ENCODE measurements at places on chromosomes 11 and 22.

GRCh38 chr22:43554259-43554636, 142.4 kb downstream of the MPPED1 start:
- no peak for DNase-seq

- DNase-seq = no peak
These were observed 935 bp downstream of the LAMTOR1 start for GRCh38 chr11:72102162-72102561.

- peak; percentile 97 for DNase-seq
These were observed 22.1 kb upstream of the SYT7 start for GRCh38 chr11:61602775-61603569.

- no peak for DNase-seq
These were observed 197.1 kb downstream of the ETS1 start for GRCh38 chr11:128390246-128390645.

DNA sequence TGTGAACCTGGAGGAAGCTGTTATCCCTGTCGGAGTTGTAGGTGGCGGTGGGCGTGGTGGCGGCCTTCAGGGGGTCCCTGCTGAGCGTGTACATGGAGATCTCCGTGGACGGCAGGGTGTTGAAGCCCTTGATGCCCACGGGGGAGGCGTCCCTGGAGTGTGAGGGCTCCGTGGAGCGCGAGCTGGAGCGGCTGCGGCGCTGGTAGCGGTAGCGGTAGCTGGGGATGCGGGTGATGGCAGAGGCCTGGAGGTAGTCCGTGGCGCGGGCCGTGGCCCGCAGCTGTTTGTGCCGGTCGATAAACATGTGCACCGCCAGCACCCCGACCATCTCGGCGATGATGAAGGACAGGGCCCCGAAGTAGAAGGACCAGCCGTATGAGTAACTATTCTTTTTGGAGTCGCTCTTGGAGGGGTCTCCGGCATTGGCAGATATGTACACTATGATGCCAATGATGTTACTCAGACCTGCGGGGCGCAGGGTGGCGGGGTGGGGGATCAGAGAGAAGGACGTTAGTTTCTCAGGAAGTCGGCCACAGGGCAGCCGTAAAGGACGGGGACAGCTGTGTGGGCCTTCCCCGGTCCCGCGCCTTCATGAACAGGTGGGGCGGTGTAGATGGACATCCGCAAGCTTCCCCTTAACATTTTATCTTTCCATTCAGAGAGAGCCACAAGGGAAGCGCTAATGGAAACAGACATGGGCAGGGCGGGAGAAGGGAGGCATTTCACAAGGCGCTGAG, 35.6 kb upstream of the EIF3D start:
- no peak for DNase-seq

DNA sequence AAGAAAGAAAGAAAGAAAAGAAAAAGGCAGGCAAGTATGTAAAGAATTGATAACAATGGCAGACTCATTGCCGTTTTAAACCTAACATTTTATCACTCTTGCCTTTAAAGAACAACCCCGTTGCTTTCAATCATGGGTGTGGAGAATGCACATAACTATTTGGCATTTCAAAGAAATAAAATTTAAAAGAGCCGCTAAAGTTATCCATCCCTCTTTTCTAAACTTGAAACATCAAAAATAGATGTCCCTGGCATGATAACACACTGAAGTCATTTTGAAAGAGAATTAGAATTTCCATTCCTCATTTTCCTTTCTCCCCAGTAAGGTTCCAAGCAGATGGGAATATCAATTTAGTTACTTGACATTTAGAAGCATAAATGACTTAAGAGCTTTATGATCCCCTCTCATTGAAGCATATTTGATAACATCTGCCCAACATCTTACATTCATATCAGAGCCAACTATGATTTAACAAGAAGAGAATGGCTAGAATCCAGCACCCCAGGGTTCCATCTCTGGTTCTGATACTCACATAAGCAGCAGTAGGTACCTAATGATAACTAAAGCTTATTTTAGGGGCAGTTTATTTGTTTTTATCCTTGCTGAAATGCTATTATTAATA, 529.6 kb upstream of the LRRC4C start:
- DNase-seq = no peak

DNA sequence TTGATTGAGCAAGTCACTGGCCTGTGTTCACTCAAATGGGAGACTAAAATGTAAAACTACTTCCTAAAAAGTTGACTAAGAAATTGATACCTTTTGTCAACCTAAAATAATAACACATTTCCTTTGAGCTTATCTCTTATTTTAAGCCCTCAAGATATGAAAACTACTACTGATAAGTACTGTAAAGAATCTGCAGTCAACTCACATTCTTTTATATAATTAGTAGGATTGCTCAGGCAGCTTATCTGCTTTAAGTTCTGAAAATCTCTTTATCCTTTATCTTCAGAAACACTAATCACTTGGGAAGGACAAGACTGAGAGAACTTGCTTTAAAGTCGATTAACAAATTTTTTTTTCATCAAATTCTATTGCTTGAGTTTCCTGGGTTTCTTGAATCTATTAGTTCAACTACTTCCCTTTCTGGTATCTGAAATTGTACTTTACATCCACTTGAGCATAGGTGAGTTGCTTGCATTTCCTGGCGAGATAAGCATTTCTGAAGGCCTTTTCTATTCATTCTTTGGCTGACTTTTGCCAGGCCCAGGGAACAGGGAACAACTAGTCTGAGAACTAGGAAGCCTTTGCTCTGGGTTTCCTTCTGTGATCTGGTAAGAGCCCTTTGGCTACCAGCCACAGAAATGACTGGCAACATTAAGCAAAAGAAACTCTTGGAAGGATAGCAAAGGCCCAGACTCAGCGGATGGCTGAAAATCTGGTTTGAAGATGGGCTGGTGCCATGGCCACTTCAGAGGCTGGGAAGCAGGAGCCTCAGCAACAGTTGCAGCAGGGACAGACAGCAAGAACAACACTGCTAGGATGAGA, 19.3 kb upstream of the CSRP3 start:
- peak; percentile 13 for DNase-seq

DNA sequence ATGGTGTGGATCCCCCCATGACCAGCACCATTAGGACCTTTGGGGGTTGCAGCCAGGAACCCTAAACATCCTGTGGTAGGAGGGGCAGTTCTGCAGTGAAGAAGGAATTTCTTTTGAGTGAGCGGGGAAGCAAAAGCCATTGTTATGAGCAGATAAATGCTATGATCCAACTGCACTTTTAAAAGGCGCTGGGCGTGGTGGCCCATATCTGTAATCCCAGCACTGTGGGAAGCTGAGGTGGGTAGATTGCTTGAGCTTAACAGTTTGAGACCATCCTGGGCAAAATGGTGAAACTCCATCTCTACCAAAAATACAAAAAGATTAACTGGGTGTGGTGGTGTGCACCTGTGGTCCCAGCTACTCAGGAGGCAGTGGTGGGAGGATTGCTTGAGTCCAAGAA, 5.9 kb upstream of the TOMM22 start:
- DNase-seq = no peak

DNA sequence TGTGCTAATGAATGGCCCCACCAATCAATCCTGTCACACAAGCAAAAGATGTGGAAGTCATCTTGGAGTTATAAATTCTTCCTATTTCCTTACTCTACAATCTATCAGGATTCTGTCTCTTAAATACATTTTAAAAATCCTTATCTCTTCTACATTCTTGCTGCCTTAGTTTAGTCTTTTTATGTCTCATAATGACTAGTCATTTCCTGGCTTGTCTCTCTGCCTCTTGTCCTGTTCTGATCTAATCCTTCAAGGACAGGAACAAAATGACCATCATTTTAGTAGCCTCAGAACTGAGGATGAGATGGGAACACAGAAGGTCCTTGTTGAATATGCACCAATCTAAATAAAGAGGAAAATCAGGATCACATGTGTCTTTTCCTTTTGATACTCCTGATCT, 56.6 kb upstream of the LIN7C start:
- peak; percentile 23 for DNase-seq

DNA sequence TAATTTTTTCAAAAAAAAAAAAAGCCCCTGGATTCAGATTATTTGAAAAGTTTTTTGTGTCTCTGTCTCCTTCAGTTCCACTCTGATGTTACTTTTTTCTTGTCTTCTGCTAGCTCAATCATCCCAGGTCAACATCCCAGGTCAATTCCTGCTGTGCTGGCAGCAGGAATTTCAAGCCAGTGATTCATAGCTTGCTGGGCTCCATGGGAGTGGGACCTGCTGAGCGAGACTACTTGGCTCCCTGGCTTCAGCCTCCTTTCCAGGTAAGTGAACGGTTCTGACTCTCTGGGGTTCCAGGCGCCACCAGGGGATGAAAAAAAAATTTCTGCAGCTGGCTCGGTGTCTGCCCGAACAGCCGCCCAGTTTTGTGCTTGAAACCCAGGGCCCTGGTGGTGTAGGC, 31.4 kb downstream of the PLAAT5 start:
- DNase-seq = no peak

DNA sequence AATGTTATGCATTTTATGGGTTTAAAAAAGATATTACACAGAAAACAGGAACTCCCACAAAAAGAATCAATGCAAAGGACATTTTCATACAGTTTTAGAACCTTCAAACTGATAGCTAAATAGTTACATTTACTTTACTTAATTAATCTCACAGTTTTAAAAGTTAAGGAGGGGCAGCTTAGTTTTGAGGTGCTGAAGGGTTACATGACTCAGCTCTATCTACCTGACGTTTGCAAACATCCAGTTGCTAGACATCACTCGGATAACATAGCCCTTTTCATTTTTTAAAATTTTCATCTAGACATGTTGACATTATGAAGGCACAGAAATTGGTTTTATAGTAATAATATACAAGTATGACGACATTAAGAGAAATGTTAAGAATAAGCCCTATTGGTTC, 53.7 kb upstream of the HSD17B12 start:
- no peak for DNase-seq

DNA sequence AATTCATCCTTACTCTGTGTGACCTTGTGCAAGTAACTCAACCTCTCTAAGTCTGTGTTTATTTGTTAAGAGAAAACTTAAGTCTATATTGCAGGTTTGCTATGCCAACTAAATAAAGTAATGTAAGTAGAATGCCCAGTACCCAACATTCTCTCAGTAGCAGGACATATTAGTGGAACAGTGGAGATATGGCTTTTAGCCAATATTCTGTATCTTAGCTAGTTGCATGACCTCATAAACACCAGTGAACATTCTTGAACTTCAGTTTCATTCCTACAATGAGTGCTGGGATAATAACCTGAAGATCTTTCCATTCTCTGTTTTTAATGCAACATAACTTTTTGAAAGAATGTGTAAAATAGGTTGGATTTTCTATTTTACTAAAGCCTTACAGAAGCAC, 77.0 kb downstream of the RAB38 start:
- DNase-seq = no peak

- no peak for DNase-seq
These were observed 58.7 kb upstream of the PRODH start for GRCh38 chr22:18994701-18995326.

- DNase-seq = peak; percentile 48
These were observed at the start of gene DLG2 for GRCh38 chr11:85627332-85627997. TSS of gene DLG2 (minus strand) at chr11:85627344.

DNA sequence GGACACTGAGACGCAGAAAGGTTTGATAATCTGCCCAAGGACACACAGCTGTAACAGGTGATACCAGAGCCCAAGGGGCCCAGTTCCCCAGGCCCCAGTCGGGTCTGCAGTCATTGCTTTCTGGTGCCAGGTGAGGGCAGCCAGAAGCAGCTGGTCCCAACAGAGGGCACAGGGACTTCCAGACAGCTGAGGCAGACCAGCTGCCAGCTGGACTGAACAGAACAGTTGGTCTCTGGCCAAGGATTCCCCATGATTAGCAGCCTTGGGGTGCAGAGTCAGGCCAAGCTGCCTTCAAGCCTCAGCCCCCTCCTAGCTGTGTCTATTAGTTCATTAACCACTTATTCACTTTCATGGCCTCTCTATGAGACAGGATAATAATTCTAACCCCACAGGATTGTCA, 105.6 kb downstream of the RRAS2 start:
- no peak for DNase-seq

DNA sequence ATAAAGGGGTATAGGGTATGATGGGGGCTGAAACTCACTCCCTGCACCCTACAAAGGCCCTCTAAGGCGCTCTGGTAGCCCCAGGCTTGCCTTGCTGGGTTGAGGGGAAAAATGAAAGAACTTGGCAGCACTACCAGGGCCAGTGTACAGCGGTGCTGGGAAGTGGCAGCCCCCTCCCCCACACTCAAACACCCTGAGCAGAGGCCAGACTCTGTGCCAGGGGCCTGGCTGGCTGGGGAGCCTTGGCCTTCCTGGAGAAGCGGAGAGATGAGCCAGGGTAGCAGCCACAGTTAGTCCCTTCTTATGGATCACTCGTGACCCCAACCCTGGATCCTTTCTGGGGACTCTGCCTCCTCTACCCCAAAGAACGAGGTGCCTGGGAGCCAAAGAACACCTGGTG, 2.7 kb downstream of the TMEM134 start:
- DNase-seq = no peak

DNA sequence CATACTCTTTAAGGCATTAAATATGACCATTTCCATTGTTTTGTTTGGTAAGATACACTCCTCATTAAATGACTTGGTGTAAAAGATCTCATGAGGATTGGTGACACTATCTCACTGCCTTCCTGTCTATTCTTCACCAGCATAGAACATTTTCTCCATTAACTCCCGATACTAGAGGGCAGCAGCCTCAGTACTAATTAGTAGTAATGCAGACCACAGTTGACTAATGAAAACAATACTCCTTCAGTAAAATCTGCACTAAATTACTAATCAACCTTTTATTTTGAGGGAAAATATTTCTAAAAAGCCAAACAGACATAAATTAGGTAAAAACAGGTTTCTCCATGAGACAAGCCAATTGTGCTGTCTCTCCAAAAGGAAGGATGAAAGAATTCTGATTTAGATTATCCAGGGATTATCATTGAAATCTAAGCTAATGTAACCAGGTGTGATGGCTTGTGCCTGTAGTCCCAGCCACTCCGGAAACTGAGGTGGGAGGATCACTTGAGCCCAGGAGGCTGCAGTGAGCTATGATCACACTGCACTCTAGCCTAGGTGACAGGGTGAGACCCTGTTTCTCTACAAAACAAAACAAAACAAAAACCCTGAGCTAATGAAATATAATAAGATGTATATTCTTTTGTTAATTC, 9.4 kb downstream of the PGM2L1 start:
- peak; percentile 46 for DNase-seq

- no peak for DNase-seq
These were observed 9.3 kb downstream of the ATP5MGL start for GRCh38 chr22:42630901-42631602.

DNA sequence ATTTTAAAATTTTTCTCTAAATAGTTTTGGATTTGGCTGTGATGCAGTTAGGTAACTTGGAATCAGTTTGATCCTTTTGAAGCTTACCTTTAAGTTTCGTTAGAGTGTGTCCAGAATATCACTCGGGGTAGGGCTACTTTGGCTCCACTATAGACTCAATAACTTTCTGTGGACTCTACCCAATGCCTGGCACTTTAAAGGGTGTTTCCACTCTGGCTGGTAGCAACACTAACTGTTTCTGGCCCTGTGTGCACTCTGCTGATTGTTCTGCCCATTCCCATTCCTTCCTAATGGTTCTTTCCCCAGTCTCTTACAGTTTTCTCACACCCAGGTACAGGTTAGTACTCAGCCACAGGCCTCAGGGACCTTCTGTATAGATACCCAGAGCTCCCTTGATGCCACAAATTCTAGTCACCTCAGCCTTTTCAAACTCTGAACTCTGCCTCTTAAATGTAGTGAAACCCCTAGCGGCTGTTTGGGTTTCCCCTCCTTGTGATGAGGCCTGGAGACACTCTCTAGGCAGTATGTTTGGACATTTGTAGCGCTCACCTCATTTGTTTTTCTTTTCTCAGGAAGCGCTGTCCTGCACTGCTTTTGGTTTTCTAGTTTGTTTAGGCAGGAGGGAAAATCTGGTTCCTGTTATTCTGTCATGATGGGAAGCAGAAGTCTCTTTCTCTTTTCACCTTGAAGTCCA, 16.8 kb downstream of the CUL5 start:
- DNase-seq = no peak
